Activated CD4-positive, alpha-beta T cell treated with anti-CD3 and anti-CD28 coated beads, Interleukin-10, Interleukin-2, amounts not matched to agents 100 ng/mL and 50 ng/mL, durations not matched to agents 16 hours and 8 hours (primary cell): ENCODE measurements at places on chromosomes 3 and 15.

DNA sequence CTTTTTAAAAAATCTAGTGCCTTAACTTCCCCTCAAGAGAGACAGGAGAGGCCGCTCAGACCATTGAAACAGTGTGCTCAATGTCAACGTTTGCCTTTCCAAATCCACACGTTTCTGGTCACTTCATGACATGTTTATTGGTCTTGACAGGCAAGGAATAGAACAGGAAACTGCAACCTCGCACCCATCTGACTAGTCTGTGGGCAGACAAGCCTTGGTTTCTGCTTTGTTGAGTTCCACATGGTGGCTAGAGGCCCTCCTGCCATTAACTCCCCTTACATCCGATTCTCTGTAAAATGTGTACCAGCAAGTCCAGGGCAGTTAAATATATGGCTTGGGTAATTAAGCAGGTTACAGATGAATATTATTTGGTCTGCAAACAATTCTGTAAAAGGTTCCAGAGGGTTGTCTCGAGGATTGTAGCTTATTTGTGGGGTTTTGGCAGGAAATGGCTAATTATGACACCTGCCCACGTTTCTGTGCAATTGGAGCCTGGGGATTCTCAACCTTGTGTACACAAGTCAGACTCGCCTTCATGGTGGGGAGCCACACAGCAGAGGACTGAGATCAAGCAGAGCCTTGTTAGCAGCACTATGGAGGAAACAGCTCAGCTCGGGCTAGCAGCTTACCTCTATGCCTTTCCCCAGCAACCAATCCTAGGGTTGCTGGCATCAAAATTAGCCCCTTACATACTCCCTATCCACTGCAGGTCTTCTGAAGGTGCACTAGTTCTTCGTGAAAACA lies 317.5 kb upstream of the IGF1R start:
- no peak for DNase-seq

- no peak for DNase-seq
Observed at GRCh38 chr3:71485896-71486295, 97.6 kb downstream of the FOXP1 start.

DNA sequence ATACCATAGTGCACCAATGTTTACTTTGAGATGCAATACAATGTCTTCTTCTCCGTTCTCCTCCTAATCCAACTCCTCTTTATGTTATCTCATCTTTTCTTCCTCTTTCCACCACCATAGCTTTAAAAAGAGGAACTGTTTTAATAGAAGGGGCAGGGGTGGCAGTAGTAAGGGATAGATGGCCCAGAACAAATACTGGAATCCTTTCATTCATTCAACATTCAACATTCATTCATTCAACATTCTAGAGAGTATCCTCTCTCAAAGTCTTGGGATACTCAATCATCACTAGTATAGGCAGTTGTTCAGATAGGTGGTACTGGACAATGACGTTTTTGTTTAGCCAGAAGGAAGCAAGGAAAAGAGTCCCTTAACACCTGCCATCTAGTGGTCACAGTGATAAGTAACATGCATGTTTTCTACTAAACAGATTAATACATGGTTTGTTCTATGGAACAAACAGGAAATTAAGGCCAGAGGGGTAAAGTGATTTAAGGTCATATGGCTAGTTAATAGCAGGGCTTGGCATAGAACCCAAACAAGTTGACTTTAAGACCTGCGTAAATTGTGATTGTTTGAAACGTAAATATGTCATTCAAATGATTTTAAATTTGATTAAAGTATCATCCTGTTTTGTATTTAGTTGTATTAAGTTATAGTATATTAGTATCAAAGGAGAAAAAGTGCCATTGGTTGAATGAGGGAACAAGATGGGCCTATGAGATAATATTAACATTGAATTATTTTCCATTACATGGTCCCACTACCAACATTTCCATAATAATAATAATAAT lies 26.9 kb upstream of the EHHADH start:
- peak; percentile 43 for DNase-seq

DNA sequence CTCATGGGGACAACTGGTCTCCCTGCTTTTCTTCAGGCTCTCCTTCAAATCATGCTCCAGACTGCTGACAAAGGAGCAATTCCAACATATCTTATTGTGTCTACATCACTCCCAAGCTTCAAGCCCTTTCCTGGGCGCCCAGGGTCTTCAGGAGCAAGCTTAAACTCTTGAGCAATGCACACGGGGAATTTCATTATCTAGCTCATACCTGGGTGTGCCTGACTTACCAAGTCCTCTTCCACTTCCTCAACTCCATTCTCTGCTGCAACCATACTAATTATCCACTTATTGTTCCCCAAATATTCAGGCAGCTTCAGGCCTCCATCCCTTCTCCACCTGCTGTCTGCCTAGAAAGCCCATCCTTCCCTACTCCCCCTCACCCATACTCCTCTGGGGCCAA lies 50.6 kb downstream of the B3GNT5 start:
- DNase-seq: no peak

GRCh38 chr3:194168994-194169393 lies 33.0 kb downstream of the HES1 start:
- DNase-seq: no peak

DNA sequence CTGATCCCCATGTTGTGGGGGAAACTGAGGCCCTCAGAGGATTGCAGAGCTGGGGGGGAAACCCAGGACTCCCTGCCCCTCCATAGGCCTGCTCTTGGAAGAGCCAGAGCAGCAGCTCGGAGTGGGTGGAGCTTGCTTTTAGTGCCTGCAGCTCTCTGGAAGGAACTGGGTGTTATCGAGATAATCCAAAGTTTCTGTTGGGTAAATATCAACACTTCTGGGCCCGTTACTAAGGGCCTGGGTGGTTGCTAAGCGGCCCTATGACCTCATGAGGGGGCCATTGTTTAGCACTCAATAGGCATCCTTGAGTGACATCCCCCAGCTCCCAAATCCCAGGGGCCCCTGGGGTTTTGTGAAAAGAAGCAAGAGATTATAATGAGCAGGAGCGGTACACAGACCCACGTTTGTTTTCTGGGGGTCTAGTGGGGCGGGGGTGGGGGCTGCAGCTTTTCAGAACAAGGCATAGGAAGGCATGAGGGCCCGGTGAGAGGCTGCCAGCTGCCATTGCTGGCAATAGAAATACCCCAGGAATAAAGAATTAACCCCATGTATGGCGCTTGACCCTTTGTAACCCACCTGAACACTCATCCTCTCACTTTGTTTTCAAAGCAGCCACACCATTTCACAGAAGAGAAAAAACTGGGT lies 48.3 kb upstream of the ATP2B2 start:
- DNase-seq: no peak

GRCh38 chr15:40435710-40436089 lies 5.1 kb upstream of the BAHD1 start:
- no peak for DNase-seq

GRCh38 chr3:141181819-141182218 lies 49.8 kb upstream of the PXYLP1 start:
- no peak for DNase-seq

- no peak for DNase-seq
Observed at GRCh38 chr3:167653760-167654159, at the start of gene WDR49. TSS of gene WDR49 (minus strand) at chr3:167653942. CDS start at chr3:167653425, 517 bp downstream.

DNA sequence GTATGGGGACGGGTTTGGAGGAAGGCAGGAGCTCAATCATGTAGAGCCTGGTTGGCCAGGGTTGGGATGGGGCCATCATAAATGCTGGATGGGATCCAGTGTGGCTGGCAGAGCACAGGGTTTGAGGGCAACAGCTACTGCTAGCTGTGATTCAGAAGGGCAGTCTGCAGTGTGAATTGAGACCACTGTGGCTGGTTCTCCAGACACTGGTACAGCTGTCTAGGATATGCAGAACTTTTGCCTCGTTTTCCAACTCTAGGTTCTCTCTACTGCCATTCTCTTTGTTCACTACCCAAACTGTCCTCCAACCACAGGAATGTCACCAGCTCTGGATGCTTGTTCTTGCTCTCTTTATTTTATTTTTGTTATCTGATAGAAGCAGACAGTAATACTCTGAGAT lies 543.6 kb downstream of the AGBL1 start:
- no peak for DNase-seq

GRCh38 chr3:60555686-60556354 lies 695.4 kb downstream of the FHIT start:
- peak; percentile 59 for DNase-seq

- no peak for DNase-seq
Observed at GRCh38 chr3:3309887-3310286, 130.4 kb upstream of the CRBN start.

DNA sequence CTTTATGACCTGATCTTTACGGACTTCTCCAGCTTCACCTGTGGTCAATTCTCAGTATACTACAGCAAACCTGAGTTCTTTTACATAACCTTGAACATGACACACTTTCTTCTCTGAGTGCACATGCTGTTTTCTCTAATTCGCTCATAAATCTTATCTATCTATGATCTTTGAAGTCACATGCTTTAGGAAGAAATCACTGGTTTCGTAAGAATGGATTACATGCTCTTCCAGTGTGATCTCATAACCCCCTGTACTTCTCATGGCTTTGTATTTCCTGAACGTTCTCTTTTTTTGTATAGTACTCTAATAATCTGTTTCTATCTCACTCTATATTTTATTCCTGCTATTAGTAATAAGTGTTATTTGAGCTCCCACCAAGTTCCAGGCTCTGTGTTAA lies 1165.2 kb downstream of the TBL1XR1 start:
- no peak for DNase-seq

GRCh38 chr3:3685721-3686120 lies 113.5 kb upstream of the LRRN1 start:
- DNase-seq: no peak

GRCh38 chr3:110814170-110815007 lies 257.2 kb upstream of the NECTIN3 start:
- DNase-seq: peak; percentile 93

DNA sequence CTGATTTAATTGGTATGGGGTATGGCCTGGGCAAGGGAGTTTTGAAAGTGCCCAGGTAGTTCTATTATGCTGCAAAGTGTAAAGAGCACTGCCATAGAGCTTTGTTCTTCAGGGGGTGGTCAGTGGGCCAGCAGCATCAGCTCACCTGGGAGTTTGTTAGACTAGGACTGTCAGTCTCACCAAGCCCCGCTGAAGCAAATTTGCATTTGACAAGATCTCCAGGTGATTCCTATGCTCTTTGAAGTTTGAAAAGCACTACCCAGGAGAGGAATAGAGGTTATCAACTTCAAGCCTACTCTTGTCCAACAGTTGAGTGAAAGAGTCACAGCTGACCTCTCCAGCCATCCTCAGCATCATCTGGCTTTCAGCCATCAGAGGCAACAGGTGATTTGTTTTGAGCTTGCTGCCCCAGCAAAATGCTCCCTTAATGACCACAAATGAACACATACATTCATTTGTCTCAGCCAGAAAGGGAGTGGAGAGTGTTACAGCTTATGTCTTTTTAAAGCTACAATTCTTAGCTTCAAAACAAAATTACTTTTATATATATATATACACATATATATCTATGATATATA lies 8.0 kb downstream of the ZSCAN2 start:
- DNase-seq: no peak
